ENCODE measurements at places on chromosomes 3 and 15. TPM values are rescaled to one million over a fixed set of nuclear protein-coding genes. Genes with fewer than 3 reads are reported as not detected.

LEKR1 gene
- not detected for total RNA-seq

STRIT1 gene
- total RNA-seq, result not detected

AP3B2 gene
- not detected for total RNA-seq

C3orf80 gene
- 1.8 TPM for total RNA-seq

CORO2B gene
- 12.3 TPM for total RNA-seq

KLHL40 gene
- total RNA-seq, result not detected

IL5RA gene
- total RNA-seq, result not detected

CACNA2D2 gene
- 0.56 TPM for total RNA-seq

SGO1 gene
- total RNA-seq, result 18.2 TPM

HRH1 gene
- 16.7 TPM for total RNA-seq

LMAN1L gene
- total RNA-seq, result not detected

CHRD gene
- 0.43 TPM for total RNA-seq

SLC28A1 gene
- total RNA-seq, result not detected

LIPH gene
- 0.63 TPM for total RNA-seq

CSPG4 gene
- 16.9 TPM for total RNA-seq

LRRC31 gene
- total RNA-seq, result not detected

GRCh38 chr15:94791510-94791909 is 560.1 kb downstream of the MCTP2 start:
- DNase-seq, result no peak

- DNase-seq, result no peak
These were observed 6.8 kb upstream of the MOBP start for GRCh38 chr3:39460677-39461076.

GRCh38 chr15:93848076-93848475 is 383.3 kb upstream of the MCTP2 start:
- DNase-seq, result no peak

GRCh38 chr15:39269821-39270220 is 311.1 kb upstream of the THBS1 start:
- no peak for DNase-seq

- DNase-seq, result peak; percentile 55
These were observed 36.1 kb upstream of the PLSCR5 start for GRCh38 chr3:146640955-146641867.

GRCh38 chr3:24899373-24899772 is 404.7 kb upstream of the THRB start:
- no peak for DNase-seq

GRCh38 chr3:37537914-37538691 is 323.6 kb upstream of the CTDSPL start:
- no peak for DNase-seq

DNA sequence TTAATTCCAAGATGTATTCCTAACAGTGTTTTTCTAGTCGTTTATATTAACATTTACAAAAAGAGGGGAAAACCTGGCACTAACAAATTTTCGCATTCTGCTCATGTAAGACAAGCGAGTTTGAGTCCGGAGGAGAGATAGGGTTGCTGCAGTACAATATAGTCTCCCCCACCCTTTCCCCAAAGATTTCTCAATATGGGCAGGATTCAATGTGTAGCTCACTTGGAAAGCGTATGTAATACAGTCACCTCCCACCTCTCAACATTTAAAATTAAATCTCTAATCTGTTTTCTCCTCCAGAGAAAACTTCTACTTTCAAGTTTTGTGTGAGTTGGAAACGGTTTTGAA is 57.9 kb downstream of the CMSS1 start:
- DNase-seq, result no peak

DNA sequence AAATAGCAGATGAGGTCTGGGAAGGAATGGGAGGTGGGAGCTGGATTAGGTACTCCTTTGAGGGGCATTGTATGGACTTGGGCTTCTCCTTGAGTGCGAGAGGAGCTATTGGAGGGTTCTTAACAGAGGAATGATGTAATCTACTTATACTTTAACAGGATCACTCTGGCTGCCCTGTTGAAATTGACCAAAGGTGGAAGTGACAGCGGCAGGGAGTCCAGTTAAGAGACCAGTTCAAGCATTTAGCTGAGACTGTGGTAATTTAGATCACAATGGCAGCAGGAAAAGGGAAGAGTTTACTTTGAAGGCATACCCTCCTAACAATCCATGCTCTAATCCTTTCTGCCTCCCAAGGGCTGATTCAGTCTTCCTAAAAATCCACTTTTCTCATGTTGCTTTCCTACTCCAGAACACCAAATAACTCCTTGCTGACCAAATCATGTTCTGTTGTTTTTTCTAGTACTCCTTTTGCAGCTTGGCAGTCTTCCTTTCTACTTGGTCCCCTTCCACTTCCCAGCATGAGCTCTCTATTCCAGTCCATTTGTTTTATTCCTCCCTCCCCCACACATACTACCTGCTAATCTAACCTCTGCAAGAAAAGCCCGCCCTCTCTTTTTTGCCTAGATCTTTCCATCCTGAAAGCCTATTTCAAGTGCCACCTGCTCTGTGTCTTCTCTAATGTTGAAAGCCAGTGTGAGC is 139.4 kb downstream of the NECTIN3 start:
- DNase-seq, result no peak

- no peak for DNase-seq
These were observed 29.5 kb upstream of the TSEN2 start for GRCh38 chr3:12454816-12455121.

DNA sequence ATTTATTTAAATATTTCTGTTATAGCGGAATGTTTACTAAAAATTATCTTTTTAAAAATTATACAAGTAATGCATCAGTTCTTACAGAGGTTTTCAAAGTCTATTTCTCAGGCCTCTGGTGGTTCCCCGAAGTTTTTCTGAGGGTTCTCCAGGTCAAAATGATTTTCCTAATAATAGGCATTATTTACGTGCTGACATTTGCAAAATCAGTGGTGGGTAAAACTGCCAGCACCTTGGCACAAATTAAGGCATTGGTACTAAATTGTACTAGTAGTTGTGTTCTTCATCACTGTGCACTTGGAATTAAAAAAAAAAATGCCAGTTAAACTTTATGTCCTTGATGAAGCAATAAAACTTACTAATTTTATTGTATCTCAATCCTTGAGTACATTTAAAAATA is 9.5 kb downstream of the PIAS1 start:
- no peak for DNase-seq

- DNase-seq, result no peak
These were observed 4.5 kb downstream of the QTRT2 start for GRCh38 chr3:114060906-114061655.

- DNase-seq, result no peak
These were observed 33.1 kb downstream of the TBC1D5 start for GRCh38 chr3:17709236-17709810.

DNA sequence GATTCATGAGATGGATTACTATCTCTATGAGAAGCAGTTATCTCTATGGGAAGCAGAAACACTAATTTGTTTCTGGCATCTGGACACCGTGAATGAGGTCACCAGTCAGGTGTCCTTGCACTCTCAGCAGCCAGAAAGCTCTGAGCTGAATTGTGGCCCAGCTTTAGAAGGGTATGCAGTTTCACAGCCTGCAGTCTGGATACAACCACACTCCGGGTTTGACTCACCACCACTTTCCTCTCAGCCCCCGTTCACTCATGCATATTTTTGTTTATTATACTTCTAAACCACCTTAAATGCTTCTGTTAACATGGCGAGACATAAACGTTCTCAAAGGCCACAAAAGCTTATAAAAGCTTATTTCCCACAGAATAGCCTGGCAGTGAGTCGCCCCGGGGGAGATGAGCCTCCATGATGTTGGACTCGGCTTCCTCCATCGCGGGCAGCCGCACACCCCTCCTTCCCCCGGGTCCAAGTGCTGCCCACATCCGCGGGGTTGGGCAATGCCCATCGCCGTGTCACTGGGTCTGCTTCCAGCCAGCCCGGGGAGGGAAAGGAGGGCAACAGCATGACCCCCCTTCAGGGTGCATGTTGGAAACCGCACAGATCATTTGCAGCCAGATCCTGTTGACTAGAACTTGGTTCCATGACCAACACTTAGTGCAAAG is 16.8 kb upstream of the SLC41A3 start:
- DNase-seq, result peak; percentile 74

- no peak for DNase-seq
These were observed 22.2 kb downstream of the TARS3 start for GRCh38 chr15:101702077-101702476.

- no peak for DNase-seq
These were observed 85.1 kb upstream of the OCA2 start for GRCh38 chr15:28184166-28184565.

GRCh38 chr3:156586905-156587759 is 32.2 kb upstream of the SSR3 start:
- no peak for DNase-seq

GRCh38 chr3:127390365-127391025 is 102.6 kb upstream of the PRR20G start:
- DNase-seq, result no peak

DNA sequence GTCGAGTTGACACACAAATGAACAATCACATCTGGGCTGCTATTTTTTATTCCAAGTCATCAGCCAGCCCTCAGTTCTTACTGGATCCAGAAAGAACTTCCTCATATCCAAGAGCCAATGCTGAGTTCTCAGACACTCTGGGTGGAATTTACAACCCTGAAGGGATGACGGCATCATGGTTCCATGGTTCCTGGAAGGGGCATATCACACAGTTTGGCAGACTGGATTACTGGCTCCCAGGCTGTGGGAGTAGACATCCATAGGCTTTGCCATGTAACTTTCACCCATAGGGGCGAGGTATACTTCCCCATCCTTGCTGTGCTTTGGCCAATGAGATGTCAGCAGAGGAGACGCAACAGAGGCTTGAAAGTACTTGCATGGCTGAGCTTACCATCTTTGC is 26.9 kb upstream of the KBTBD12 start:
- no peak for DNase-seq

GRCh38 chr3:194142156-194142910 is 6.4 kb downstream of the HES1 start:
- no peak for DNase-seq

- DNase-seq, result no peak
These were observed 114.7 kb upstream of the BHLHE40 start for GRCh38 chr3:4864503-4864902.

GRCh38 chr3:186902154-186902553 is 28.2 kb upstream of the ST6GAL1 start:
- DNase-seq, result peak; percentile 24

DNA sequence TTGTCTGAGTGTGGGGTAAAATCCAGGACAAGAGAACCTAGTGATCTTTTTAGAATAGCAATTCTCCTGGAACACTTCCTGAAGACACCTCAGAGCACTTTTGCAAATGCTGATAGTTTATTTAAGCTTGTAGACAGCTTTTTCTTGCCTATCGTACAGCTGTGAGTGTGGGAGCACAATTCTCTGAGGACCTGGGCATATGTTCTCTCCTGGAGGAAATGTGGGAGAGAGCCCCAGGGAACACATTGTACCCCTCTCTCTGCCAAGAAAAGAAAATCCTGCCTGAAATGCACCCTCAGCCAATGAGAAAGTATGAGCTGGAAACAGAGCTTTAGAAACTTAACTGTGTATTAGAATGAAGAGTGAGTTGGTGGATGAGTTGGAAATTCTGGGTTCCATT is 308.3 kb upstream of the SEMA6D start:
- DNase-seq, result no peak

GRCh38 chr15:62903437-62903836 is 139.1 kb upstream of the TPM1 start:
- no peak for DNase-seq

DNA sequence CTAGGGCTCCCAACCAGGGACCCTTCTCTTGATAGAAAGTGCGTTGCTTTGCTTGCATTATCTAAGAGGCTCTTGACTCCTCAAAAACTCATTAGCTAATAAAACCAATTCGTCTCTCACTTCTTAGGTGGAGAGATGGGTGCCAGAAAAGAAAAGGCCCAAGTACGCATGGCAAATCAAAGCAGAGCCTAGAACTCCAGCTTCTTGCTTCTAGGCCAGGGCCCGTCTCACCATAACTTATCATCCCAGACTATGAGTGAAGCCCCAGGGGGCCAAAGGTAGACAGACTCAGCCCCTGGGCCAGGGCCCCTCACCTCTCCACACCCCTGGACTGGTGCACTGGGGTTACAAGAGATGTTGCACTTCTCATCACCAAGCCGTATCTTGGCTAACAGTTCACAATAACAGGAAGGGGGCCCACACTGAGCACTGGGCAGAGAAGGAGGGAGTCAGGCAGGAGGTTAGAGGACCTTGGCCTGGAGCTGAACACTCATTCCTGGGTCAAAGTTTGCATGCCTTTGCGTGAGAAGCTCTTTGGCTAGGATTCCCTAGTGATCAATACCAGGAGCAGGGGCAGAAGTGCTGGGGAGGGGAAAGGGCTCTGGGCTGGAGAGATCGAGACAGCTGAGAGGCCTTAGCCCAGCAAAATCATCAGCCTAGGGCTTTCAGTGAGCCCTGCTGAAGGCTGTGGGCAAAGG is 5.4 kb upstream of the CYP1A1 start:
- DNase-seq, result no peak

DNA sequence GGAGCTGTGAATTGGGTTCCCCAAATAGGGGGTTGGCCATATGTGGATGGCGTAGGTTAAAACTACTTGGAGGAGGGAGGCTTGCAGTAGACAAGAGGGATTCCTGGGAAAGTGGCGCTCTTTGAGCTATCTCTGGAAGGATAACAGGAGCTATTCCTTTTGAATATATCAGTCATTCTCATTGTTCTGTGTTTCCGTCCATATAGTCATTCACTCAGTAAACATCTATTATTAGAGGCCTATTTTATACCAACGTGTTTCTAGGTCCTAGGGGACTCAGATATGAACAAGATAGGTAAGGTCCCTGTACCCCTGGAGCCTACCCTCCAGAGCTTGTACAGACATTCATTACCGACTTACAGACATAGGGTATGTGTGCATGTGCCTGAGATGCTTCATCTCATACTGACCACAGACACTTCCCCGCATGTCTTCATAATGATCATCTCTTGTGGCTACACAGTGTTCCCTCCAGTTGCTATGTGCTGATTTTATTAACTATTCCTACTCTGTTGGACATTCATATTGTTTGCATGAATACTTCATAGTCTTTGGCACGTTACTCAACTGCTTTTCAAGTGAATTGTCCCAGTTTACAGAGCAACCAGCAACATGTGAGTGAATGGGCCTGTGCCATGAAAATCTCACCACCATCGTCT is 55.8 kb upstream of the VILL start:
- no peak for DNase-seq

DNA sequence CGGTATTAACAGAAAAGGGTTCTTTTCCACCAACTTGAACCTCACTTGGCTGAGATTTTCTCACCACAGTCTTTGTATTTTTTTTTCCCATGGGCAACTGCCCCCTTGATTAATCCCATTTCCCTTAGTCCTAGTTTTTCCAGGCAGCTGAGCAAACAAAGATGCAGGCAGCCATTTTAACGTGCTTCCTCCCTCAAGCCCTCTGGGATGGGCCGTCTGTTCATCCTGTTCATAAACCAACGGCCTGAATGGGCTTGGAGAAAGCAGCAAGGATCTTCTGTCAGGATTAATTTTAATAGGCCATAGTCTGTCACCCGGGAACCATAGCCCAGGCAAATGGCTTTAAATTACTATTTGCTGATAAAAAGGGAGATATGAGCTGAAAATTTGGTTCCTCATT is 10.4 kb upstream of the POLR2M start:
- DNase-seq, result no peak

DNA sequence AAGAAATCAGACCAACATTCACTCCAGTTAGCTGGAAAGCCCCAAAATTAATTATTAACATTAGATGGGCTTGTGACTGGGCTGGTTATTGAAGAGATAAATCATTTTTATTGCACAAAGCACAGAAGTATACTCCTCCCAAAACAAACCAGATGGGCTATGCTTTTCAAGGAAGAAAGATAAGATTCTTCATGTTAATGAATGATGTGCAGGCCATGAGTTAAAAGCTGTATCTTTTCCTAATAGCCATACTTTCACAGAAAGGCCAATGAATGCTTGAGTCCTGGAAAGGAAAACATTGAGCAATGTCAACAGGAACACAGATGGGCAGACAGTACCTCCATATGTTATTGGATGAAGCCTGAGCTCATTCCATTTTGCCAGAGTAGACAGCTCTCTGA is 55.4 kb downstream of the OCA2 start:
- no peak for DNase-seq

Data from HT1080 (cell line).